Stimulated activated CD8-positive, alpha-beta memory T cell treated with anti-CD3 and anti-CD28 coated beads, Interleukin-12 subunit alpha, Interleukin-12 subunit beta, amount 100 ng/mL, for 1 hour (primary cell): ENCODE measurements at places on chromosomes 12 and 14.

- DNase-seq: no peak
Observed at GRCh38 chr14:65000898-65001591, 14.3 kb downstream of the FNTB start.

- no peak for DNase-seq
Observed at GRCh38 chr12:91289906-91290305, 107.3 kb upstream of the DCN start.

GRCh38 chr12:81461163-81461562, 298.0 kb downstream of the PPFIA2 start:
- no peak for DNase-seq

- no peak for DNase-seq
Observed at GRCh38 chr12:66500091-66500490, 178.8 kb downstream of the GRIP1 start.

DNA sequence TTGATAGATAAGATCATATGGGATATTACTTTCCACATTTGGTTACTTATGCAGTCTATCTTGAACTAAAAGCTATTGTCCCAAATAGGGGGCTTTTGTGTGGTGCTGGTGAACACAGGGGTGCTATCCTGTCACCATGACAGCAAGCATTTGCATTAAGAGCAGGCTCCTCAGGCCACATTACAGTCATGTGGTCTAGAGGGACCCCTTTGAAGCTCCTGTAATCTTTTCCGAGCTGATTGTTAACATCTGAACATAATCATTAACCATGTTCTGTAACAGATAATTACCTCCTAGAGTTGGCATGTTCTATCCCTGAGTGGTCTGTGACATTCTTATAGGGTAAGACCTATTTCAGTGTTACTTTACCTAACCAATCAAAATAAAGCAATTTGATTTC, 178.8 kb downstream of the KTN1 start:
- no peak for DNase-seq

DNA sequence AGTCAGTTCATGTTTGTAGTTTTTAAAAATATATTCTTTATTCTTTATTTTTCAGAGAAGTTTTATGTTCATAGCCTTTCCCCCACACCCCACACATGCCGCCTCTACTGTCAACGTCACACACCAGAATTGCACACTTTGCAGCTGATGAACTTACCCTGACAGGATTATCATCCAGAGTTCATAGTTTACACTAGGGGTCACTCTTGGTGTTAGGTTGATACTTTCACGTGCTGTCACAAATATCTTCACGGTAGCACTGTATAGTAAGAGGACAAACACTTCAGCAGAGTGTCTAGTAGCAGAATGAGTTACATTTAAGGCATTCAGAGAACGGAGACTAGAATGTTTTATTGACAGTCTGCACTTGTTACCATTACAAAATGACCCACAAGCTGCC, 5.1 kb downstream of the DPPA3 start:
- DNase-seq: no peak

GRCh38 chr14:29895591-29896083, 32.0 kb downstream of the PRKD1 start:
- no peak for DNase-seq

- DNase-seq: no peak
Observed at GRCh38 chr14:21033133-21033698, 1.4 kb downstream of the RNASE13 start.

DNA sequence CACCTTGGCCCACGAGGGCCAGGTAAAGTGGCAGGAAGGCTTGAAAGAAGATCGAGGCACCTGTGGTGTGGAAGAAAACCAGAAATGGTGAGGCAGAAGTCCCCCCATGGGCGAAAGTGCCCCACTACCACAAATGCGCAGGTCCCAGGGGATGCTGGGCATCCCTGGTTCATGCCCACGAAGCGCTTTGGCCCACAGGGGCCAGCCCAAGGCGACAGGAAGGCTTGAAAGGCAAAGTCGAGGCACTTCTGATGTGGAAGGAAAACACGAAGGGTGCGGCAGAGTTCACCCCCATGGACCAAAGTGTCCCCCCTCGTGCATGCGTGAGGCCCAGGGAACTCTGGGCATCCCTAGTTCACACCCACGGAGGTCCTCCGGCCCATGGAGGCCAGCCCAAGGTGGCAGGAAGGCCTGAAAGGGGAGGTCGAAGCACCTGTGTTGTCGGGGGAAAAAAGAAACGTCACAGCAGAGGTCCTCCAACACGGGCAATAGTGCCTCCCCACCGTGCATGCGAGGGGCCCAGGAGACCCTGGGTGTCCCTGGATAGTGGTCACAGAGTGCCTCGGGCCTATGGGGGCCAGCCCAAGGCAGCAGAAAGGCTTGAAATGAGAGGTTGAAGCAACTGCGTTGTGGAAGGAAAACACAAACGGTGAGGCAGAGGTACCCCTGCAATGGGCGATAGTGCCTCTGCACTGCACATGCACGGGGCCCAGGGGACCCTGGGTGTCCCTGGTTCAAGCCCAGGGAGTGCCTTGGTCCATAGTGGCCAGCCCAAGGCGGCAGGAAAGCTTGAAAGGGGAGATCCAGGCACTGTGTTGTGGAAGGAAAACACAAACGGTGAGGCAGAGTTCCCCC, 373.9 kb downstream of the ALG10 start:
- no peak for DNase-seq

DNA sequence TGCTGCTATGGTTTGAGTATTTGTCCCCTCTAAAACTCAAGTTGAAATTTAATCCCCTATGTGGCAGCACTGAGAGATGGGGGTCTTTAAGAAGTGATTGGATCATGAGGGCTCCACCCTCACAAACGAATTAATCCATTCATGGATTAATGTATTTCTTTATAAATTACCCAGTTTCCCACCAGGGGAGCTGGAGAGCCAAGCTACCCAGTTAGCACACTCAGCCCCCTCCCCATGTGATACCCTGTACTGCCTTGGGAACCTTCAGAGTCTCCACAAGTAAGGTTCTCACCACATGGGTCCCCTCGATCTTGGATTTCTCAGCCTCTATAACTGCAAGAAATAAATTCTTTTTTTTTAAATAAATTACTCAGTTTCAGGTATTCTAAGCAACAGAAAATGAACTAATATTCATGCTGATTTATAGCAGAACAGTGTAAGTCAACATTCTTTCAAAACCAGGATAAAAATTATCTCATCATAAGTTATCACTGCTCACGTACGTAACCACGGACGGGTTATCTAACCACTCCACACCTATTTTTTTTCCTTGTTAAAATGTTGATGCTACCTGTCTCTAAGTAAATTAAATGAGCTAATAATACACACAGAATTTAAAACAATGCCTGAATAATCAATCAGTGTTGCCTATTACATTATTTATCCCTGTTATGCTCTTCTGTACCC, 3.6 kb downstream of the NAP1L1 start:
- DNase-seq: no peak

GRCh38 chr12:3530548-3530947, 39.5 kb downstream of the PRMT8 start:
- DNase-seq: no peak

GRCh38 chr12:64253356-64253755, 31.3 kb upstream of the KICS2 start:
- no peak for DNase-seq

DNA sequence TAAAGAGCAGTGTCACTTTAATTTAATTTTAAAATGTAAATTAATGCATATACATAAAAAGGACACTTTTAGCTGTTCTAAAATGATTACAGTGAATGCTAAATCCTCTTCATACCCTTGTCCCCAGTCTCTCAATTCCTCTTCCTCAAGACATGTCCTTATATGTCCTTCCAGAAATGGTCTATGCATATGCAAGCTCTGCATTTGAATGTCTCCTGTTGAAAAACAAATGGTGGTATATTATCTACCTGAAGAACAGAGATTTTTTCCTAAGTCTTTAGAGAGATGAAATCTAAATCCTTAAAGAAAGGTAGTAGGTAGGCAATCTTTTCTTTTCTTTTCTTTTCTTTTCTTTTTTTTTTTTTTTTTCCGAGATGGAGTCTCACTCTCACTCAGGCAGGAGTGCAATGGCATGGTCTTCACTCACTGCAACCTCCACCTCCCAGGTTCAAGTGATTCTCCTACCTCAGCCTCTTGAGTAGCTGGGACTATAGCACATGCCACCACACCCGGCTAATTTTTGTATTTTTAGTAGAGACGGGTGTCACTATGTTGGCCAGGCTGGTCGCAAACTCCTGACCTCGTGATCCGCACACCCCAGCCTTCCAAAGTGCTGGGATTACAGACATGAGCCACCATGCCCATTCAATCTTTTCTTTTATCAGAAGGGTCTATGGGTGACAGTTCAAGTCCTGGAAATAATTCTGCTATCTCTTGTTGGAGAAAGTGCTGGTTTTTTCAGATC, 180.5 kb downstream of the PRKCH start:
- no peak for DNase-seq

DNA sequence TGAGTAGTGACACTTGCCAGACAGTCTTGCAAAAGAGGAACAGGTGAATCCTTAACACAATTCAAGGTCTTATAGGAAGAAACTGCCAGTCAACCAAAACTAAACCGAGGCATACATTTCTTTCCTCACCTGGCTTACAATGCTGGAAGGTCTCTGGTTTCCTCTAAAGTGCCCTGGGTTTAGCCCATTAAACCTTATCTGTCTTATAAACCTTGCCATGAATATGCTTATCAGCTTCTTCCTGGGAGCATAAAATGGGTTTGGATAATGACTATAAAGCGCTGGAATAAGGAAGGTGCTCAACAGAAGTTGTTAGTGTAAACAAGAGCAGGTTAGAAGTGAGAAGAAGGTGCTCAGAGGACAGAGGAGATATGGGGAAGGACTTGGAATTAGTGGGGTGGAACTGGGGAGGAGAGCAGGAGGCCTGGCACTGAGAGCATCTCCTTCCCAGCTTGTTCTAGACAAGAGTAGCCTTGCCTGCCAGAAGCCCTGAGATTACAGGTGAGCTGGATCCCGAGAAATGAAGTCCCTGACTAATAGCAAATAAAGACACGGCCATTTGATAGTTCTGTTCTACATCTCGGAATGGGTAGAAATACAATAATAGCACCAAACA, 14.1 kb upstream of the GPRC5A start:
- DNase-seq: no peak

DNA sequence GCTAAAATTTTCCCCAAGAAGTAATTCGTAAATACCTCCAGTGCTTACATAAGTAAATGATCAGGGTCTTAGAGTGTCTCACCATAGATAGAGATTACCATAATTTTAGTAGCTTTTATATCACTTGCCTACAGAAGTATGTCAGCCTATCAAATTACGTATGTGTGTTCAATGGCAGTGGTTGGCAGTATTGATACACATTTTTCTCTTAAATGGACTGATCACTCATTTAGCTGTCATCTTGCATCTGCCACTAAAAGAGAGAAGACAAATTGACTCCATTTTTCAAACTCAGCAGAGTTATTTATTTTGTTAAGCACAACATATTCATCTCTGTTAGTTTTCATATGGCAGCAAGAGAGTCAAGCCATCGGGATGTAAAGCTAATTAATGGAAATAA, 413.1 kb upstream of the CLEC14A start:
- DNase-seq: no peak

DNA sequence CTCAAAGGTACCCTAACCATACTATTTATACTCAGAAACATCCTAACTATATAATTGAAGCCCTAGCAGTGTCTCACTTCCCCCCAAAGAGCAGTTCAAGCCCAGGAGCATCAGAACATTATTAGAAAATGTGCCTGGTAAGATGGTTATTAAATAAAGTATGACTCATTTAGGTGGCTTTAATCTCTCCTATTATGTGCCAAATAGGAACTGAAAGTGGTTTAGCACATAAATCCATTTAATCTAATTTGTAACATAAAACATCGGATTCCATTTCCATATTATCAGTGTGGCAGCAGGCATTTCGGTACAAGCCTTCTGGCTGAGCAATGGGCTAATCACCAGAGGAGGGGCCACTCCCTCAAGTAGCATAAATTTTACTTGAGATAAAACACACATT, 395.2 kb upstream of the TMTC1 start:
- DNase-seq: no peak

GRCh38 chr12:113485330-113485729, 13.7 kb upstream of the LHX5 start:
- no peak for DNase-seq

- no peak for DNase-seq
Observed at GRCh38 chr12:132686825-132687210, 324 bp downstream of the POLE start.
